NAMALWA (cell line): ENCODE measurements at places on chromosomes 6 and 20.

DNA sequence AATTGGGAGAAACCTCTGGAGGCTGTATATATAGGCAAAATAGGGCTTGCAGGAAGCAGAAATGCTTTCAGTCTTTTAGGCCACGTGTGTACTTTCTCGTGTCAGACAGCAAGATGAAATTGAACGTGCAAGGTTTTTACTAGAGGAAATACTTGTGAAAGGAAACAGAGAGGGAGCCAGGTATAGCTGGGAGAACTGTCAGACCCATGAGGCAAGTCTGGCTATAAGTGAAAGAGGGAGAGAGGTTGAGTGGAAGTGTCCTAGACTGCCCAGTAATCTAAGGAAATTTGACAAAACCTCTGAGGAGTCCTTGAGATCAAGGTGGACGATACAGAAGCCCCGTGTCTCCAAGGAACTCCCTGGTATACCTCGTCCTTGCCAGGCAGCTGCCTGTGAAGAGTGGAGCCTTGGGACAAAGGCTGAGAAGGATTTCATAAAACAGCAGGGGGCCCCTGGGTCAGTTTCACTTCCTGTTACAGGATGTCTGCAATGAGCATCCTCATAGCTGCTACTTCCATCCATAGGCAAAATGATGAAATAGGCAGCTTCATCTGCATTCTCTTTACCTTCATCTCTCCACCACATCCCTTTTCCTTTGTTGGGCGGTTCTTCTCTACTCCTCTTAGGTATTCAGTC, 114.4 kb upstream of the MAP3K7 start:
- peak; percentile 62 for DNase-seq

DNA sequence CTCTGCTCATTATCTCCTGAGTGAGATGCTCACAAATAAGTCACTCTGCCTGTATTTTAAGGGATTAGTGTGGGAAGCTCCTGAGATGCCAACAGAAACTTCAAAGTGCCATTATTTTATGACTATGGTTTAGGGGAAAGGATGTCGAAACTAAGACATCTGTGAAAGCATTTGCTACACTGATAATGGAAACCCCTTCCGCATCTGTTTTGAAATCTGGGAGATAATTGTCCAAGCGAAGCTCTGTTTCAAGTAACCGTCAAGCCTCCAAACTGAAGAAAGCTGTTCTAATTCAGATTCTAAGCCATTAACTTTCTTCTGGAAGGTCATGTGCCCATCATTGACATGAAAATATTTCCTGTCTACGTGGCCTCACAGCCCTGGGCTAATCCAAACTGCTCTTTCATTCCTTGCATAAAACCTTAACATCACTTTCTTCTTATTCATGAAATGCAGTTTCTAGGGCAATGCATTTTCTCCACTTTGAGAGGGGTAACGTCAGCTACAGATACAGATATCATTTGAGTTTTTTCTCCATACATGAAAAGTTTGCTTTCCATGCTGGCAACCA, 932.0 kb downstream of the C6orf118 start:
- no peak for DNase-seq

- no peak for DNase-seq
Measured at GRCh38 chr6:49555951-49556350, 5.5 kb downstream of the C6orf141 start.

DNA sequence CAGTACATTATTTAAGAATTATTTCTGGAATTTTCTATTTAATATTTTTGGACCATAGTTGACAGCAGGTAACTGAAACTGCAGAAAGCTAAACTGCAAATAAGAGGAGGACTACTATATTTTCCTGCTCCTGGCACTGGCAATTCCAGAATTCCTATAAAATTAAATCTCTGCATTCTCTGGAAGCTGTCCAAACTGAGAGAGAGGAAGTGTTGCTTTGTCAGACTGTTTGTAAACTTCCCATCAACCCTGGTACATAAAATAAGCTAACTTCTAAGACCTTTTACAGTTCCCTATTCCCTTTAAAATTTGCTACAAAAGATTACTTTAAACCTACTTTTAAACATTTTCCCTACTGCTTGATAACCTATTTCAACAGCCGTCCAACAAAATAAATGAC, 196.1 kb upstream of the RUNX2 start:
- no peak for DNase-seq

GRCh38 chr6:141552031-141552430, 580.7 kb upstream of the GJE1 start:
- DNase-seq: no peak

DNA sequence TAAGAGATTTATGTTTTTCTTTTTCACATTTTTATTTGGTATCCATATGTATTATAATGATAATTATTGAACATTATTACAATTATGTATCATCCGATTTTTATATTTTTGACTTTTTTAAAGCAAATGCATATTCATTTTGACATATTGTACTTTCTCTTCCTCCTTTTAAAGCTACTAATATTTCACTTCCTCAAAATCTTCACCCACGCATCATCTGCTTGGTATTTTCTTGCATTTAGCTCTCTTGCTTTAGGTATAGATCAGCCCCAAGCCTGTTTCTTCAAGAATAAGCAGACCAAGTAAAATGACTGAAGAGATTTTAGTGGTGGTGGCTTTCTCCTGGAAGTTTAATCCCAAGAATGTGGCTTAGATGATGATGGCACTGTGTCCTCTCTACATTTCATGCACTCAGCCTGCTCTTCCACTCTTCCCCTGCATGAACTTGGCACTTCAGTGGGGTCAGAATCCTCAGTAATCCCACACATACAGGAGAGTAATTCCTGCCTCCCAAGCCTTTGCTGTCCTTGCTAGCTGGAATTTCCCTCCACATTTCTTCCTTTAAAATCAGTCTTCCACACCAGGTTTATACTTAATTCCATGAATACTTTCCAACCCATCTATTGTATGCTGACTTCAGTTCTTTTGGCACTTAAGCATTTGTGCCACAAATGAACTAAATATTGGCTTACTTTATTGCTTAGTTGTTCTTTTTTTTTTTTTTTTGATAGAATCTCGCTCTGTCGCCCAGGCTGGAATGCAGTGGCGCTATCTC, 8.2 kb downstream of the NCOA7 start:
- peak; percentile 91 for DNase-seq

DNA sequence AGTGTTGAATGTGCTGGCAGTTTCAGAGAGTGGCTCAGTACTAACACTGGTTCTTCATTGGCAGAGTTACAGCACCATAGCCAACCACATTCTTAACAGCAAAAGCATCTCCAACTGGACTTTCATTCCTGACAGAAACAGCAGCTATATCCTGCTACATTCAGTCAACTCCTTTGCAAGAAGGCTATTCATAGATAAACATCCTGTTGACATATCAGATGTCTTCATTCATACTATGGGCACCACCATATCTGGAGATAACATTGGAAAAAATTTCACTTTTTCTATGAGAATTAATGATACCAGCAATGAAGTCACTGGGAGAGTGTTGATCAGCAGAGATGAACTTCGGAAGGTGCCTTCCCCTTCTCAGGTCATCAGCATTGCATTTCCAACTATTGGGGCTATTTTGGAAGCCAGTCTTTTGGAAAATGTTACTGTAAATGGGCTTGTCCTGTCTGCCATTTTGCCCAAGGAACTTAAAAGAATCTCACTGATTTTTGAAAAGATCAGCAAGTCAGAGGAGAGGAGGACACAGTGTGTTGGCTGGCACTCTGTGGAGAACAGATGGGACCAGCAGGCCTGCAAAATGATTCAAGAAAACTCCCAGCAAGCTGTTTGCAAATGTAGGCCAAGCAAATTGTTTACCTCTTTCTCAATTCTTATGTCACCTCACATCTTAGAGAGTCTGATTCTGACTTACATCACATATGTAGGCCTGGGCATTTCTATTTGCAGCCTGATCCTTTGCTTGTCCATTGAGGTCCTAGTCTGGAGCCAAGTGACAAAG, 17.0 kb upstream of the ADGRF4 start:
- no peak for DNase-seq

DNA sequence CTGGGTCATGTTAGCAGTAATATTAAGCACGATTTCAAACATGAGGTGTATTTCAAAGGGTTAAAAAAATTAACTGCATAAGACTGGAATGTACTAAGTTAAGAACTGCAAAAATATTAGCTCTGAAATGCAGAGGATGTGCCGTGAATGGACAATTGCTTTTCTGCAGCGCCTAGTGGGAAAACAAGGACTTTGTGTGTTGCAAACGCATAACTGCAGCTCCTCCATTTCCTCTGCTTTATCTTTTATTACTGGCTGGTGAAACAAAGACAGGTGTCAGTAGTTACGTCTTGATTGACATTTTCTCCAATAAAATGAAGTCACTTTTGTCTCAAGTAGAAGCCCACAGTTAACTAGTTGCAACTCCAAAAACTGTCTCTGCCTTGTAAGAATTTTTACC, 1.7 kb downstream of the PDE7B start:
- no peak for DNase-seq

DNA sequence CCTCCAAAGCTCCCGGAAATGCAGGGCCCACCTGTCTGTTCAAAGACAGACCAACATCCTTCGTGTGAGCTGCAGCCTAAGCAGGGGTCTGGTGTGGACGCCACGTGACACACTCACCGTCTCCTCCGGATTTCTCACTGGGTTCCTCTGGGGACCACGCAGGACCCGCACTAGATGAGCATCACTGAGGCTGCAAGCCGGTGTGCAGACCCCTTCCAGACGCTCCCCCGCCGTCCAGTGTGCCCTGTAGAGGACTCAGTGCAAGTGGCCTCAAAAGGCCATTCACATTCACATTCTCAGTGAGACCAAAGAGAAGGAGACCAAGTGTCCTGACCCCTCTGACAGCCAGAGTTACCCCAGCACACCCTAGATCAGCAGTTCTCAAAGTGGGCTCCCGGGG, 91.2 kb upstream of the QKI start:
- DNase-seq: no peak

DNA sequence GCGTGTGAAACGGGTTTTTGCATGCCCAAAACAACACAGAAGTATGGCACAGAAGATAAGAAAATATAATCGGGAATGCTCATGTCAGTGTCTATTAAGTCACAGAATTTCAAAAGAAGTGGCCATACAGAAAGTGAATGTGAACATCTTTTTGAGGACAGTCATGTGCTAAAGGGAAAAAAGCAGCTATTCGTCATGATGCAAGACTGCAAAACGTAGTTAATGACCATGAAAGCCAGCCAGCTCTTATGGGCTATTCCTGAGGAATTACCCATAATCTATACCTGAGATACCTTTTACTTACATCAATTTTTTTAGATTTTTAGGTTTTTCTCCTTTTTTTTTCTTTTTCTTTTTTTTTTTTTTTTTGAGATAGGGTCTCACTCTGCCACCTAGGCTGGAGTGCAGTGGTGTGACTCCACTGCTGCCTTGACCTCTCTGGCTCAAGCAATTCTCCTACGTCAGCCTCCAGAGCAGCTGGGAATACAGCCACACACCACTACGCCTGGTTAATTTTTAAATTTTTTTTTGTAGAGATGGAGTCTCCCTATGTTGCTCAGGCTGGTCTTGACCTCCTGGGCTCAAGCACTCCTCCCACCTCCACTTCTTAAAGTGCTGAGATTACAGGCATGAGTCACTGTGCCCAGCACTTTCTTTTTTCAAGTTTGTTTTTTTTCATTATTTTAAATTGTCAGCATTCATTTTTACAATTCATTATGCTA, 18.1 kb upstream of the ZBP1 start:
- no peak for DNase-seq

DNA sequence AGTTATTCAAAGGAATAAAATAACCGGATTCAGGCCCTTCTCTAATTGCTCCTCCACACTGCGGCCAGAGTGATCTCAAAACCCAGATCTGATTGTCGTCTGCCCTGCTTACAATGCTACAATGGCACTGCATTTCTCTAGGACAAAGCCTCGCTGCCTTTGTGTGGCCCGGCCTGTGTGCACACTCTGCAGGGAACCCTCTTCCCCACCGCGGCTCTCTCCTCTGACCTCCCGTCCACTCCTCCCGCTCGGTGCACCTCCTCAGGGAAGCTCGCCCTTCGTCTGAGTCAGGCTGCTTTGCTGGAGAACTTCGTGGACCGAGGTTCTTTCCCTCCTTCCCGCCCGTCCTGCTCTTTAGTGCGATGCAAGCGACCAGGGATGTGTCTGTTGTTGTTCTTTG, 101.6 kb upstream of the SNX9 start:
- DNase-seq: no peak

- no peak for DNase-seq
Measured at GRCh38 chr20:64005394-64005793, 24.5 kb downstream of the PRPF6 start.

DNA sequence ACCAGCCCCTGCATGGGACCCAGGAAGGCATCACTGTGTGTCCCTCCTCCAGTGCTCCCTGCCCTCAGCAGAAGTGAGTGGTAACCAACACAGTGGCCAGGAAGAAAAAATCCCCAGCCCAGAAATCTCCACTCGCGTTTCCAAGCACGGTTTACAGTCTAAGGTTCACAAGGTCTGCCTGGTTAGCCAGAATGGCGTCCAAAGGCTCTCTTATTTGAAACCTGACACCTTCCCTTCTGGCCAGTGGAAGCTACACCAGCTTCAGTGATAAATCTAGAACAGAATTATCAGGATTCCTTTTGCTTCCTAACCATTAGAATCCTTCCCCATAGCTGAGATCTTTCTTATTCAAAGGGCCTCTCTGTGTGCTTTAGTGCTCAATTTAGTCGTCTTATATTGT, 9.2 kb downstream of the LY86 start:
- DNase-seq: no peak

- DNase-seq: no peak
Measured at GRCh38 chr20:17895641-17896171, 72.9 kb downstream of the SNX5 start.

- no peak for DNase-seq
Measured at GRCh38 chr6:161057103-161058091, 65.8 kb downstream of the MAP3K4 start.
